ENCODE measurements at places on chromosomes 12 and 14. TPM values are rescaled to one million over a fixed set of nuclear protein-coding genes. Genes with fewer than 3 reads are reported as not detected.

GRCh38 chr12:103855896-103856657 lies 15.0 kb upstream of the NT5DC3 start:
- no peak for DNase-seq
- H3K27me3 ChIP-seq: no peaks in the 10 kb centered on the region
- no peaks in the 10 kb centered on the region for H3K36me3 ChIP-seq

GRCh38 chr12:112684742-112685141 lies 106.8 kb upstream of the RPH3A start:
- no peak overlapping the region for H3K27ac ChIP-seq
- DNase-seq: no peak
- H3K4me3 ChIP-seq: no peak overlapping the region
- peaks cover 15% of the 10 kb centered on the region for H3K27me3 ChIP-seq
- H3K36me3 ChIP-seq: no peaks in the 10 kb centered on the region
- H3K4me1 ChIP-seq: no peaks in the 10 kb centered on the region

The SERPINA6 gene
- total RNA-seq: not detected

GRCh38 chr12:6222078-6222654 lies 22.0 kb downstream of the CD9 start:
- no peaks in the 10 kb centered on the region for H3K27me3 ChIP-seq
- no peak for DNase-seq
- H3K4me3 ChIP-seq: no peak overlapping the region
- H3K4me1 ChIP-seq: peaks cover 7% of the 10 kb centered on the region
- H3K27ac ChIP-seq: no peak overlapping the region

DNA sequence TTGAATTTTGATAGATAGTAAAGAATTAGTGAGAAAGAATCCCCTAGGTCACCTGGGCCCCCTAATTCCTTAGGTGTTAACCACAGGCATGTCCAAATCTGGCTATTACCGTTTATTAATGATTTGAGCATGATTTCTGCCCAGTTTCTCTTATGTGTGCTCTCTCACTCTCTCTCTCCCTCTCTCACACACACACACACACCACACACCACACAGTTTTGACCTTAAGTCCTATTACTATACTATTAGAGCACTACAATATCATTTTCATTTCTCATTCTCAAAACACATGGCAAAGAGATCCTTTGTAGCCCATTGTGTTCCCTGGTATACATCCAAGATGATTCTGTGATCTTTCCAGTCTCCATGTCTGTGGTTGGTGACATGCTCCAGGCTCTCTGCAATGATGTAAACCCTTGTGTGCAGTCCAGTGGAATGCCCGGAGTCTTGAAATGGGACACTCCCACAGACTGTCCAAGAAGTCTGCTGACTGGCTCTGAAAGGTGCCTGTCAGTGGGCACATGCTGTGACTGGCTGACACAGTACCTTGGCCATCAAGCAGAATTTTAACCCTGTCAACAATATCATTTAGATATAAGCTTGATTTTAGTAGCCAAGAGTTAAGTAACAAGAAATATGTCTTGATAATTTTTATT lies 96.2 kb downstream of the FIGNL2 start:
- H3K36me3 ChIP-seq: no peaks in the 10 kb centered on the region
- no peak for DNase-seq

DNA sequence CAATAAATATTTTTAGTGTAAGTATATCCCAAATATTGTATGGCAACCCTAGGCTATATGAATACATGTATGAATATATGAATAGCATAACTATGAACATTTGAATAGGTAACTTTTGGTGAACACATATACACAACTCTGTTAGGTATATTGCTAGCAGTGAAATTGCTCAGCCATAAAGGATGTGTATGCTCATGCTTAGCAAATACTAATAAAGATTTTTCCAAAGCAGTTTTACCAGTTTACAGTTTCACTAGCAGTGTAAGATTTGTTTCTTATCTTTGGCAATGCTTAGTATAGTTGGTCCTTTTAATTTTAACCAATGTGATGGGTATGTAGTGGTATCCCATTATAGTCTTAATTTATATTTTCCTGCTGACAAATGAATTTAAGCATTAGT lies 5.3 kb upstream of the DAAM1 start:
- no peak overlapping the region for H3K4me3 ChIP-seq
- no peaks in the 10 kb centered on the region for H3K36me3 ChIP-seq
- H3K27ac ChIP-seq: no peak overlapping the region
- H3K27me3 ChIP-seq: peaks cover 18% of the 10 kb centered on the region
- no peaks in the 10 kb centered on the region for H3K4me1 ChIP-seq

All from activated CD4-positive, alpha-beta memory T cell treated with anti-CD3 and anti-CD28 coated beads for 36 hours (primary cell).